Posterior vena cava (tissue), 2 donors: ENCODE measurements at places on chromosomes 2 and 18. TPM values are rescaled to one million over a fixed set of nuclear protein-coding genes. Genes with fewer than 3 reads are reported as not detected.
A peak's percentile ranks its signal among the peaks of the same experiment; 100 is the strongest.

- DNase-seq, result no peak
Measured at GRCh38 chr2:106282462-106283170, 88.5 kb upstream of the UXS1 start.

- no peak for DNase-seq
Measured at GRCh38 chr2:223969315-223969714, 12.1 kb downstream of the MRPL44 start.

Gene CDH20
- 0.88 TPM for total RNA-seq

Gene CDCA7
- total RNA-seq, result 0.33 TPM

- DNase-seq, result no peak
Measured at GRCh38 chr18:55753643-55754263, 165.8 kb upstream of the TCF4 start.

Gene DSG1
- total RNA-seq, result not detected

DNA sequence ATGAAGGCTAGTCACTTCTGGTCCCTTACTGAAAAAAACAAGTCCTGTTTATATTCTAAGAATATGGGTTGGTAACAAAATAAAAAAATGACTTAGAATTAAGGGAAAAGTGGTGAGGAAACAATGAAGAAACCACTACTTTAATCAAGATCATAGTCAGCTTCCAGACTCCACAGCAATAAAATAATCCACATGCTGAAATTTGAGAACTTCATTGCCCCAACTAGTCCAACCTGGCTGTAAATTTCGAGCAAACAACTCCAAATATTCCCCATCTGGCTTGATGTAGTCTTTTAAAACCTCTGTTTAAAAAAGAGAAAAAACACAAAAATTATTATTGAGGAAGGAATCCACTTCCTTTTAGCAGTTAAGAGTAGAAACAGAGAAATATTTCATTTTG is 32.5 kb downstream of the METTL4 start:
- no peak for DNase-seq

GRCh38 chr2:127638361-127639110 is 7.4 kb upstream of the GPR17 start:
- no peak for DNase-seq

DNA sequence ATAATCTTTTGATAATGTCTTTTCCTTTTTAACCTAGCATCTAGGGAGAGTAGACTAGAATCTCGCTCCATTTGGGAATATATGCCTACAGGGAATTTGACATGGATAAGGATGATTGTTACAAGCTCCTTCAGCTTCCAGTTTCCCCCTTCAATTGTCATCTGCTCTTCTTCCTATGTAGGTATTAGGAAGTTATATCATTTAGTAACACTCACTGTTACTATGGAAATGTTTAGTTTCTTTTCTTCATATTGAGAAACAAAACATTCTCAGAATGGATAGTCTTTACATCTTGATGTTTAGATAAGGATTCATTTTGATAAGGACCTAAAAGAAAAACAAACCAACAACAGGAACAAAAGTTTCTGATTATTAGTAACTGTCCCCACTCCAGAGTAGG is 127.6 kb downstream of the PHLPP1 start:
- DNase-seq, result no peak

- DNase-seq, result no peak
Measured at GRCh38 chr2:66940080-66940479, 457.1 kb upstream of the ETAA1 start.

Gene DOCK10
- total RNA-seq, result 26.4 TPM

DNA sequence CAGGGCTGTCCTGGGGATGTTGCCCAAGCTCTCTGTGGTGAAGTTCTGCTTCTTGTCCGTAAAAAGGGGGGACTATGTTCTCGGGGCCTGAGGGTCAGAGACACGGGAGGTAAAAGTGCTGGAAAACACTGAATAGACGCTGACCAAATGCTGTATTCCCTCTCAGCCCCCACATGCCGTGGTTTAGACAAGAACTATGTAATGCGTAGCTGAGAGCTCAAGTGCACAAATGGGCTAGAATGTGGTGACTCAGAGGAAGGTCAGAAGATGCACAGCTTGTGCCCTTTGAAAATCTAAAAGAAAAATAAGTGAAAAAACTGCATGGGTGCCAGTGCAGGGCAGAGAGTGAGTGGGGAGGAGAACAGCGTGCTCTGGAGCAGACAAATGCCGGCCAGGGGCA is 80.3 kb upstream of the MAP4K4 start:
- no peak for DNase-seq

DNA sequence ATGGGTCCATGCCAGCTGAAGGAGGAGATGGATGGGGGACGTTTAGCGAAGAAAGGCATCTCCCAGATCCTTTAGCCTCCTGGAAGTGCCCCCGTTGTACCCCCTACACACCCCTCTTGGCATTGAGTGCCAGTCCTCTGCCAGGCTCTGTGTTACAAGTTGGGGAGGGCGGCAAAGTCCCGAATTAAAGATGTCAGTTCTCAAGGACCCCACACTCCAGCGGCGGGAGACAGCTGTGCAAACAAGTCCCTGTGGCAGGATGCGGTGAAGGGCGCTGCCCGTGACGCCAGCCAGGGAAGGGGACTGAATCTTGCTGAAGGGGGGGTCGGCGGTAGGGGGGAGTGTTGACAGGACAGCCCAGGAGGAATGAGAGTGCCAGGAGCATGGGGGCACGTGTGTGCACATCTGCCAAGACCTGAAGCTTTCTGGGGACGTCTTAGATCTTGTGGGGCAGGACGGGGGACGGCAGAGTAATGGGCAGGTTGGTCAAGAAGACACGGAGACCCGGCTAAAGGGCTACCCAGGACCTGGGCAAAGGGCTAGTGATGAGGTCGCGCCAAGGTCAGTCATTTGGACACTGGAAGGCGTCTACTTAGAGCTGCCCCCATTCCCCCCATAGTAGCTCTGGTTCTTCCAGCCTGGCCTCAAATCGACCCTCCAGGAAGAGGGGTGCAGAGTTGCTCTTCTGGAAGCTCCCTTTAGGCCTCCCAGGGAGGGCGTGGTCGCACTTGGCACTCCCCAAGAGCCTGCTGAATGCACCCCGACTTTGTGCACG is 2.8 kb upstream of the CTDSP1 start:
- peak; percentile 94 for DNase-seq

DNA sequence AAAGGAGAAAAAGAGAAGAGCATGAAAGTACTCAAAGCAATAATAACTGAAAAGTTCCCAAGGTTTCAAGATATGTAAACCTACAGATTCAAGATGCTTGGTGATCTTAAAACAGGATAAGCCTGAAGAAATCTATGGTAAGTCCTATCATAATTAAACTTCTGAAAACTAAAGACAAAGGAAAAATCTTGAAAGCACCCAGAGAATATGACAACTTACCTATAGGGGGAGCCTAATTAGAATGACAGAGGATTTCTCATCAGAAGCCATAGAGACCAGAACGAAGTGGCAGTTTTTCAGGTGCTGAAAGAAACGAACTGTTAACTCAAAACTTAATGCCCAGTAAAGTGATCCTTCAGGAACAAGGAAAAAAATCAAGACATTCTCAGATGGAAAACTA is 59.7 kb downstream of the XDH start:
- DNase-seq, result no peak

DNA sequence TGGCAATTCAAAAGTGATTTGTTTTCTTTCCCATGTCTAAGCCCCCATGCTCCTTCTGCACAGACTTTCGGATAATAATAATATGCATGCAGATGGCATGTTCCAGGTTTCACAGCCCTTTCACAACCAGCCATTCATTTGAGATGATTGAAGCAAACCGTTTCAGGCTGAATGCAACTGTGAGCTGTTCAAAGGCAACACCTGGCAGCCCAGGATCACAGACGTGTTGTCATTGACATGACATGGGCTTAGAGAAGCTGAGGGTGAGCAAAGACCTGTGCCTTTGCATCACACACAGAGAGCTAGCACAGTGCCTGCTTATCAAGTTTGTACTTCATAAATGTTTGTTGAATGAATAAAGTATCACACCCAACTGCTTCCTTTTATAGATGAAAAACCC is 12.4 kb upstream of the ERMN start:
- DNase-seq, result no peak

- DNase-seq, result no peak
Measured at GRCh38 chr2:71792926-71793761, 339.8 kb downstream of the DYSF start.

DNA sequence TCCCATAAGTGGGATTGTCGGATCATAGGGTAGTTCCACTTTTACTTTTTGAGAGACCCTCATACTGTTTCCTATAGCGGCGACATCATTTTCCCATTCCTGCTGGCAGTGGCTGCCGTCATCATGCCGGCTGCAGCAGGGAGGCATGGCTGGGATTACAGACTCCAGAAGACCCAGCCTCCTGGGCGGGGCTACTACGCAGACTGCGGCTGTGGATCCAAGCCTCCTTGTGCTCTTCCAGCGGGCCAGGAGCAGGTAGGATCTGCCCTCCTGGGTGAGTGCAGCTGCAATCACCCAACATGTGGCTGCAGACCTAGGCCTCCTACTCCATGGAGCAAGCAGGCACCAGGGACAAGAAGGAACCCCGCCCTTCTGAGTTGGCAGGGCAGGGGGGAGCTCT is 359.2 kb downstream of the GALR1 start:
- no peak for DNase-seq

DNA sequence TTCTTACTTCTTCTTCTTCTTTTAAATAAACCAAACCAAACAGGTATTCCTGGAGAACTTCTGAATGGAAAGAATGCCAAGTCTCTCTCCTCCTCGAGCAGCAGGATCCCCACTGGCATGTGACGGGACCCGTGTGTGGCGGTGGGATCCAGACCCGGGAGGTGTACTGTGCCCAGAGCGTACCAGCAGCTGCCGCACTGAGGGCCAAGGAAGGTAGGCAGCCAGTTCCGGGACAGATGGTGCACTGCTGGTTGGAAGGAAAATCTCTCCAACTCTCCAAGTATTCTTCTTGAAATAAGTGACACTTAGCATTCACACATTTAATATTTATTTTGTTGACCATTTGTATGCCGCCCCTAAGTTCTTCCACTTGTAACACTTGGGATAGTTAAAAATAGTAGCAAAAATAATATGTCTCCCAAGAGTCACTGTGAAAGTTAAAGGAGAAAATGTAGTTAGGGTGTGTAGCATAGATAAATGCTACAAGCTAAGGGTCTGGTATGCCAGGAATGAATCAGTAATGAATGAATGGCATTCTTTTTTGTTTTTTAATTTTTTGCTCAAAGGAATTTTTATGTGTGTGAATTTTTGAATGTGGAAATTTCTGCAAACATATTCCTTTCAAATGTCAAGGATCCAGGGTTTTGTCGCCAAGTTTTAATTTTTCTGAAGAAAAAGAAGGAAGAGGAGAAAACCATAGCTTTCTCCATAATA is 349.9 kb downstream of the THSD7B start:
- DNase-seq, result no peak

DNA sequence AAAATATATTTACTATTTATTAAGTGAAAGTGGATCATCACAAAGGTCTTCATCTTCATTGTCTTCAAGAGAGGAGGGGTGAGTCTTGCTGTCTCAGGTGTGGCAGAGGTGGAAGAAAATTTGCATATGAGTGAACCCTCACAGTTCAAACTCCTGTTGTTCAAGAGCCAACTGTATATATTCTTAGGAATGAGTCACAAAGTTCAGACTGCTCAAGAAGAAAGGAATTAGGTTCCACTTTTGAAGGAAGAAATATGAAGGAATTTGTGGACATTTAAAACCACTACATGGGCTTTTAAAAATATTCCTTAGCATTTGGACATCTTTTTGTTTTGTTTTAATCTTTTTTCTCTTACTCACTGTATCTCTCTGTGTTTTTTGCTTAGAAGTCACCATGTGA is 212.6 kb downstream of the INSIG2 start:
- no peak for DNase-seq

Gene CHAC2
- 1.5 TPM for total RNA-seq

Gene KLHL30
- total RNA-seq, result 10.7 TPM

DNA sequence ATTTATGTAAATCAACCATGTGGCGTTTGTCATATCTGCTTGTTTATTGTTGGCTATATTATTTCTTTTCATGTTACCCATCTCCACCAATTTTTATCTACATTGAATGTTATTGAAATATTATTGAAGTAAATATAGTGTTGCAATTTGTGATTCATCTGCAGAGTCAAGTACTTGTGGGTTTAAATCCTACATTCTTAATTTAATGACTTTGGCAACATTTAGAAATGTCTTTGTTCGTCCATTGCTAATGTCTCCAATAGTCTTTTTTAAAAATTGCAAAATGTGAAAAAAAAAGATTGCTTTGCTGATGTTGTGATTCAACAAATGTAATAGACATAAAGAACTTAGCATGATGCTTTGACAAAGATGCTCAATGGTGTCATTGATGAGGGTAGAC is 1572.8 kb upstream of the PIK3C3 start:
- no peak for DNase-seq
